SK-MEL-5 (cell line): ENCODE measurements at places on chromosomes 16 and 17.

- DNase-seq = peak; percentile 91
Measured at GRCh38 chr16:89489040-89489897, 1.1 kb downstream of the ANKRD11 start.

DNA sequence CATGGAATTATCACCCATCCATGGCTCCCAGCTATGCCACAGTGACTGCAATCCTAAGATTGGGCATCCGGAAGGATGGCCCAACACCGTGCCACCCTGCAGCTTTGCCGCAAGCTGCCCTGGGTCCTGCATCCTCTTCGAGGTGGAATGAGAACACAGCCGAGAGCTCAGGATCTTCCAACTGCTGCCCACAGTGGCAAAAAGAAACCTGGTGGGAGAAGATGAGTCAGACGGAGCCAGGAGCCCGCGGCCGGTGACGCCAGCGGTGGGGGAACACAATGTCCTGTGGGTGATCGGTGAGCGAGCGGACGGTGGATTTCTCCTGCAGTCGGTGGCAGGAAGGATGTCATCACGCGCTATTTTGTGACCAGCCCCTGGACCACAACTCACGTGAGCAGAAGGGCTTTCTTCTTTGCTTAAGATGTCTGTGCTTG lies 20.1 kb downstream of the CD7 start:
- peak; percentile 61 for DNase-seq

DNA sequence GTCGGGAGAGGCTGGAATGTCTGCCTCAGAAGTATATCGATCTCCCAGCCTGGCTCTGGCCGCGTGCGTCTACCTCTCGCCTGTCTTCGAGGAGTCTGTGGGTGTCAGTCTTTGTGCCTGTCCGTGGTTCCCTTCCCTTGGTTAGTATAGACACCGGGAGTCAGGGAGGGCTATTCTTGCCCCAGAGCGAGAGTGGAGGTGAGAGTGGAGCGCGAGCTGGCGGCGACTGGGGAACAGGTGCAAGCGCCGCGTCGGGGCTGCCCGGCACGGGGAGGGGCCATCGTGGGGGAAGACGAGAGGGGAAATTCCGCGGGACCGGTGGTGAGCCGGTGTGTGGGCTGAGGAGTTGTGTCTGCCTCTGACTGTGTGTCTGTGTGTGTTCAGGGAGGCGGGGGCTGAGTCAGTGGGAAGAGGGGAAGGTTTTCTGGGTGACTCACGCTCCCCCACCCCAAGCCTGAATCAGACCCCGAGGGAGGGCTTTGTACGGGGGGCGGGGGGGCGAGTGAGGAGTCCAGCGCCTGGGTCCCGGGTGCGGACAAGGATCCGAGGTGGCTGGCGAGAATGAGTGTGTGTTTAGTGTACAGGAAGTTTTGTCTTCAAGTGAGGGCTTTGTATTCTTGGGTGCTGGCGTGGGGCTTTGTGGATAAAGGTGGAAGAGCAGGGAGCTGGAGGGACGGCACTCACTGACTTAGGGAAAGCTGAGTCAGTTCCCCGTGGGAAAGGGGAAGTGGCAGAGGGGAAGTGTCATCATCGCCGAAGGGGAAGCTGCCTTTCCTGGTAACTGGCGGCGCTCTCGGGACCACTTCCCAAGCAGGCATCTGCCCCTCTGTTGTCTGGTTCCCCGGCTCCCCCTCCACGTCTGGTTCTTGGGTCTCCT lies 8.6 kb downstream of the KDM6B start:
- DNase-seq = peak; percentile 61

DNA sequence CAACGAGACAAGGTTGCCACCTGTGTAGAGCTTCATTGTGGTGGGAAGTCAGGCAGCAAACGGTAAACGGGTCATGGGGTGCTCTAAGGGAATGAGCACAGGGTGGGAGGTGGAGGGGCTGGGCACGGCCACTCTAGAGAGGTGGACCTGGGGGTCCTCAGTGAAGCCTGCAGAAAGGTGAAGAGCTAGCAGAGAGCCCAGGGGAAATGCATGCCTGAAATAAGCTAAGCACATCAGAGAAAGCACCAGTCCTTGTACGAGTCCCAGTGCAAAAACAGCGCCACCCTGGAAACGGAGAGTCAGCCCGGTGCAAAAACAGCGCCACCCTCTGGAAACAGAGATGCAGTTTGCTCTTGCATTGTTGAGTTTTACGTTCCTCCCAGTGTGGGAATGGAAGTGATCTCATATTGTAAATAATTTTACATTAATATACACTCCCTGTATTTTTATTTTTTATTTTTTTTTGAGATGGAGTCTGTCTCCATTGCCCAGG lies 65.0 kb downstream of the TBC1D16 start:
- peak; percentile 97 for DNase-seq

DNA sequence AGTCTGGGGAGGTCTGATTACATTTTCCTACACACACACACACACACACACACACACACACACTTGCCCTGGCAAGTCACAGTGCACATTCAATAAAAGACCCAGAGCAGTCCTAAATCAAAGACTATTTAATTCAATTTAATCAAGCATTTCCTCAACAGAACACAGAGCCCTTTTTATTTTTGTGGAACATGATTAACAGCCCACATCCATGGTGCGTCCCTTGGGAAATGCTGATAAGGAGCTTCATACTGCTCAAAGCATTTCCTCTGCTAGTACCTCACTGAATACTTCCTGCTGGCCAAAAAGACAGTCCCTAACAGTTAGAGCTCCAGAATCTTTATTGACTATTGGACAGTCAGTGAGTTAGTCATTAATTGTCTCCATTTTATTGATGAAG lies 43.1 kb upstream of the MYH10 start:
- peak; percentile 97 for DNase-seq

GRCh38 chr17:79645777-79646088 lies 34.9 kb upstream of the RBFOX3 start:
- no peak for DNase-seq

GRCh38 chr17:81431545-81432482 lies 36.6 kb downstream of the BAHCC1 start:
- no peak for DNase-seq

DNA sequence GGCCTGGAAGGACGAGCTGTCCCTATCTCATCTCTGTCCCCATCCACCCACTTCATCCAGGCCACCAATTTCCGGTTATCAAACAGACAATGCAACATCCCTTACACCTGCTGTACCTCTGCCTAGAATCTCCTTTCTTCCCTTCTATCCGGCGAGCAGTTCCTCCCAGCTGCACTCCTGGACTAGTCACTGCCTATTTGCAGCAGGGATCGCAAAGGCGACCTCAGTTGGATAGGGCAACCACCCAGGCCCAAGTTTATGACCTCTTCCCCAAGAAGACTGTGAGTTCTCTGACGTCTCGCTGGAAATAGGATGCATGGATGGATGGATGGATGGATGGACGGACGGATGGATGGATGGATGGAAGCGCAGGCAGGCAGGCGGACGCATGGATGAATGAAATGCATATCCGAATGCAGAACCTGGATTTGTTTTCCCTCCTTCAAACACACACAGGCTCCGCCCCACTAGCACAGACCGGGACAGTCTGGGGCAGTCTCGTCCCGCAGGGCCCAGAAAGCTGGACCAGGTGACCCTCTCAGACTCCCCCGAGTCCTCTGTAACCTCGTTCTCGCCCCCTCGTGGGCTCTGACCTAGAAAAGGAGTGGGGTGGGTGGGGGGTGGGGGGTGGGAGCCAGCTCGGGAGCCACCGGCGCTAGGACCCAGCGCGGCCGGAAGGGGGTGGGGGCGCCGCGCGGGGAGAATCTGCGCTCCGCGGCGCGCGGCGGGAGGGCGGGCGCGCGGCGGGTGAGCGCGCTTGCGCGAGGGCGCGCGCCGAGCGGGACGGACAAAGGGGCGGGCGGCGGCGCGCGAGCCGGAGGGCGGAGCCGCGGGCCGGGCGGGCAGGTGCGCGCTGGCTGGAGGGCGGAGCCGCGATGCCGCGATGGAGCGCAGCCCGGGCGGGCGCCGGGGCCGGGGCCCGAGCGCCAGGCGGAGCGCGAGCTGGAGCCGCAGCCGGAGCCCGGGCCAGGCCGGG lies at the start of gene SBK1:
Gene SBK1, plus strand, starts transcription at position 875 of the 976 bp plus-strand sequence. CDS start 24,867 bp downstream, outside the sequence.
- DNase-seq = peak; percentile 61

- peak; percentile 20 for DNase-seq
Measured at GRCh38 chr16:73058221-73058615, 10.3 kb upstream of the ZFHX3 start.

- DNase-seq = peak; percentile 6
Measured at GRCh38 chr16:80804526-80805383, at the start of gene CDYL2. Gene CDYL2, minus strand, starts transcription at chr16:80804598. Its CDS starts 425 bp downstream, at chr16:80804173.

DNA sequence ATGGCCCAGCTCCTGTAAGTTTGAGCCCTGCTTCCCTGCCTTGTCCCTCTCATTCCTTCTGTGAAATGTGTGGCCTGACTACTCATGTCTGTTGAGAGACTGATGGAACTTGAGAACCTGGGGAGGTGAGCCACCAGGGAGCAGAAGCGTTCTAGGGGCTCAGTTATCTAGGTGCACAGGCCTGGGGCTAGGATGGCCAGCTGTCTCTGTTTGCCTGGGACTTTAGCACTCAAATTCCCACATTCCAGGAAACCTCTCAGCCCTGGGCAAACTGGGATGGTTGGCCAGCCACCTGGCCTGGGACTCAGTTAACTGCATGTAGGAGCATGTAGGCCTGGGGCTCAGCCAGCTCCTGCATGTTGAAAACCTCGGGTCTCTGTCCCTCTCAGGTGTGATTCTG lies 9.3 kb upstream of the EPN3 start:
- no peak for DNase-seq

- no peak for DNase-seq
Measured at GRCh38 chr16:11716336-11716735, 26.3 kb downstream of the TXNDC11 start.

DNA sequence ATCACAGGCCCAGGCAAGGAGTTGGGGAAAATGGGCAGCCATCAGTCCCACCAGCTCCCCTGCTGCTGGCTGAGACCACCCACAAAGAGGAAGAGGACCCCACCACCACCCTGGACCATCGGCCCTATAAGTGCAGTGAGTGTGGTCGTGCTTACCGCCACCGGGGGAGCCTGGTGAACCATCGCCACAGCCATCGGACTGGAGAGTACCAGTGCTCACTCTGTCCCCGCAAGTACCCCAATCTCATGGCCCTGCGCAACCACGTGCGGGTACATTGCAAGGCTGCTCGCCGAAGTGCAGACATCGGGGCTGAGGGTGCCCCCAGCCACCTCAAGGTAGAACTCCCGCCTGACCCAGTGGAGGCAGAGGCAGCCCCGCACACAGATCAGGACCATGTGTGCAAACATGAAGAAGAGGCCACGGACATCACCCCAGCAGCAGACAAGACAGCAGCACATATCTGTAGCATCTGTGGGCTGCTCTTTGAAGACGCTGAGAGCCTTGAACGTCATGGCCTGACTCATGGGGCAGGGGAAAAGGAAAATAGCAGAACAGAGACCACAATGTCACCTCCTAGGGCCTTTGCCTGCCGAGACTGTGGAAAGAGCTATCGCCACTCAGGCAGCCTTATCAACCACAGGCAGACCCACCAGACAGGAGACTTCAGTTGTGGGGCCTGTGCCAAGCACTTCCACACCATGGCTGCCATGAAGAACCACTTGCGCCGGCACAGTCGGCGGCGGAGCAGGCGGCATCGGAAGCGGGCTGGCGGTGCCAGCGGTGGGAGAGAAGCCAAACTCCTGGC lies 3.6 kb downstream of the ZNF646 start:
- no peak for DNase-seq

DNA sequence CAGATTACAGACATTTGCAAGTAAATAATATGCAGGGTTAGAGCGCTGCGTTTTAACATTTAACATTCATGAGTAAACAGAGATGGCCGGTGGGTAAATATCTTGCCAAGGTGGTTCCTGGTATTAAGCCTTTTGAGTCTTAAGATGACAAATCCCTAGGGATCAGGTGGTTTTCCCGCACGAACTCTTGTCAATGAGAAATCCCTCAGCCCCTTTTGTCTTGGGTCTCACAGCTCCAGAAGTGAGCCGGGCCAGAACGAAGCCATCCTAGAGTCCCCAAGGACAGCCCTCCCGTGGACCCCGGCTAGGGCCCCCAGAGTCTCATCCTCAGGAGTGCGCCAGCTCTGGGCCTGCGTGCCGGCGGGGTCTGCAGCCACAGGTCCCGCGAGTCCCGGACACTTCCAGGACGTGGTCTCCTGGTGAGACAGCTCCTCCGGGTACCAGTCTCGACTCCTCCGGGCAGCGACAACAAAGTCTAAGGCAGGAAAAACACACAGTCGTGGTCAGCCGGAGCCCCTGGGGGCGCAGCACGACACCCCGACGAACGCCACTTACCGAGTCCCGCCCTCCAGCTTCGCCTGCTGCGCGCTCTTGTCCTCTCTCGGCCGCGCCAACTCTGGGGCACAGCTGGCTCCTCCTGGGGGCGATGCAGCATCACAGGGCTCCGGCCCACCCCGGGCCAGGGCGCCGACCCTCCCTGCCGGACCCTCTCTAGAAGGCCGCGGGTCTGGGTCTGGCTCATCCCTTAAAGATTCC lies 13.3 kb downstream of the MIS12 start:
- DNase-seq = no peak

GRCh38 chr17:74006371-74006770 lies 197.1 kb upstream of the RPL38 start:
- DNase-seq = no peak

DNA sequence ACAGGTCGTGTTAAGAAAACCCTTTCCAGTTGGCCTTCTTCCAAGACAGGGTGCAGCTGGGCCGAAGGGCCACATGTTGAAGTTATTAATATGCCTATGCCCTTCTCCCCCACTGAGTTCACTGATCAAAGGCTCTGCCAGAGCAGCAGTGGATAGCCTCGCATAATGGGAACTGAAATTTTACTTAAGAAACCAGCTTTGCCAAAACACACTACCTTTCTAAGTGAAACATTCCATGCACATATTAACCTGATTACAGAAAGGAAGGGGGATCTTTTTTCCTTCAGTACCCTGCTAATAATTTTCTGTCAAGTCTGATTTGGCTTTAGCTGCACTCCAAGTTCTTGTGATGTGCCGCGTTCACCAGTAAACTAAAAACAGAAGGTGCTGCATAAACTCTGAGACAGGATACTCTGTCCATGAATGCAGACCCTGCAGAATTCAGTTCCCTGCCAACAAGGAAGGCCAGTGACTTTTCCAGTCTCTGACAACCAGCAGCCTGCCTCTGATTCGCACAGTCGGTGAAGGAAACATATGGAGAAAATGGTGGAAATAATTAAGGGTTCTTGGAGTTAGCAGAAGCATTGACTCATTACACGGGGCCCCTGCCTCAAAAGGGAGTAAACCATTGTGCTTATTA lies 283.8 kb downstream of the ZFHX3 start:
- no peak for DNase-seq

GRCh38 chr16:53014287-53014686 lies 38.4 kb downstream of the CHD9NB start:
- DNase-seq = no peak

DNA sequence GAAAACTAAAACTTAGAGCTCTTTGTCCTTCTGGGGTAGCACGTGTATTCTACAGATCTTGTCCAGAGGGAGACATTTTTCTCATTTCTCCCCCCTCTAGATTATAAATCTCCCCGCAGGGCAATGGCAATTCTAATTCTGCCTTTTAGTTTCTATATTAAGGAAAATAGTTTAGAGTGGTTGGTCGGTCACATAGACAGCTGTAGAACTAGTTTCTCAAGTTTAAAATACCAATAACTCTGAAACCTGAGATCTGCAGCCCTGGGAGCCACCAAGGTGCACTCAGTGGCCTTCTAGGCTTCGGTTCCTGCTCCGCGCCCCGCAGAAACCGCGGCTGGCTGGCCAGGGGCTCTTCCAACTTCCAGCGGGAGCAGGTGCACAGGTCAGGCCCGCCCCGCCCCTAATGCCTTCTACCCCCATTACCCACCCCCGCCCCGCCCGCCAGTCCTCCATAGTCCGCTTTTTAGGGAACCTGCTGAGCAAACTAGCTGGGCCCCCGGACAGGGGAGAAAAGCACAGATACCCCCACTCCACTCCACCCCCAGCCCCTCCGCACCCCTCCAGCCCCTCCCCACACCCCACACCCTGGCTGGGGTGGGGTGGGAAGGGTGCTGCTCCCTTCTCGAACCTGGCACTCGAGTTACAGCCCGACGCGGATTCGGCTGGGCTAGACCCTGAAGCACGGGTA lies 431 bp downstream of the SLFN11 start:
- no peak for DNase-seq
